Stimulated activated CD8-positive, alpha-beta memory T cell treated with anti-CD3 and anti-CD28 coated beads, Interleukin-15, amount 100 ng/mL, for 4 hours (primary cell): ENCODE measurements at places on chromosomes 6 and 20.

GRCh38 chr6:56795466-56796195, 152.9 kb upstream of the DST start:
- DNase-seq, result no peak

GRCh38 chr6:147604373-147604772, 95.9 kb downstream of the SAMD5 start:
- DNase-seq, result no peak

DNA sequence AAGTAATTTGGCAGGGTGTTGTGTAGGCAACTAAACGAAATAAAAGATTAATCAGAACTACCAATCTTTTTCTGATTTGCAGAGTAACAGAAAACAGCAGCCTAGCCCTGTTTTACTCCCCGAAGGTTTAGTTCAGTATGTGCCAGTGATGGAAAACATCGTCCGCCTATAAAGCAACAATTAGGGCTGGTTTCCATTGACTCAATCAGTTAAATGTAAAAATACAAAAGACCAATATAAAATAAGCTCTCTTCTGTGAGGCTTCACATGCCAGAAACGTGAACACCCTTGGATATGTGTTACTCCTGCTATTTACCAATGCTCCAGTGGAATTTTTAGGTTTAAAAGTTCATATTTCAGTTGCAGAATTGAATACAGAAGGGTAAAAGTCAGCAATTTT, 210.5 kb upstream of the RSPO3 start:
- DNase-seq, result no peak

DNA sequence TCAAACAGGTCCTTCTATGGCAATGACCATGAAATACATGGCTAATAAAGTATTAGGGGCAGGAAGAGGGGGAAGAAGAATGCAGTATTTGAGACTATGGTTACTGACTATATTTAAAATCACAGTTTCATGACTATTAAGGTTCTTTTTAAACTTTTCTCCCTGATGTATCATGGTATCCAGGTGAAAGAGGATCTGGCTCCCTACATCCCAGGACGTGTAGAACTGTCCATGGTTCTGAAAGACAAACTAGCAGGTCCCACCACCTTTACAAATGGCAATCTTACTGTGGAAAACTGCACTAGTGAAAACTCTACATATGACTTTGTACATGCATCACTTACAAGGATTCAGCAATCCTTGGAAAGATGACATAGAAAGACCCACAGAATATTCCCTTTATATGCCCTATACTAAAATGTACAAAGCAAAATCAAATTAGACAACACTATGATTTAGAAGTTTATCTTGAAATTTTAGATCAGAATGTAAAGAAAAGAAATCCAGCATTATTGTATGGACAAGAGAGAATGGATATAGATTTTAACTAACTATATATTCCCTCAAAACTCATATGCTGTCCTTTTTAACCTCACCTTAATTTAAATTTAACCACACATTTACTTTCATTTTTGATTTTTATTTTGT, 33.5 kb downstream of the RPP21 start:
- DNase-seq, result no peak

- no peak for DNase-seq
Measured at GRCh38 chr20:58637466-58638213, 13.4 kb upstream of the STX16 start.

GRCh38 chr6:34131326-34132290, 14.3 kb downstream of the GRM4 start:
- DNase-seq, result no peak

DNA sequence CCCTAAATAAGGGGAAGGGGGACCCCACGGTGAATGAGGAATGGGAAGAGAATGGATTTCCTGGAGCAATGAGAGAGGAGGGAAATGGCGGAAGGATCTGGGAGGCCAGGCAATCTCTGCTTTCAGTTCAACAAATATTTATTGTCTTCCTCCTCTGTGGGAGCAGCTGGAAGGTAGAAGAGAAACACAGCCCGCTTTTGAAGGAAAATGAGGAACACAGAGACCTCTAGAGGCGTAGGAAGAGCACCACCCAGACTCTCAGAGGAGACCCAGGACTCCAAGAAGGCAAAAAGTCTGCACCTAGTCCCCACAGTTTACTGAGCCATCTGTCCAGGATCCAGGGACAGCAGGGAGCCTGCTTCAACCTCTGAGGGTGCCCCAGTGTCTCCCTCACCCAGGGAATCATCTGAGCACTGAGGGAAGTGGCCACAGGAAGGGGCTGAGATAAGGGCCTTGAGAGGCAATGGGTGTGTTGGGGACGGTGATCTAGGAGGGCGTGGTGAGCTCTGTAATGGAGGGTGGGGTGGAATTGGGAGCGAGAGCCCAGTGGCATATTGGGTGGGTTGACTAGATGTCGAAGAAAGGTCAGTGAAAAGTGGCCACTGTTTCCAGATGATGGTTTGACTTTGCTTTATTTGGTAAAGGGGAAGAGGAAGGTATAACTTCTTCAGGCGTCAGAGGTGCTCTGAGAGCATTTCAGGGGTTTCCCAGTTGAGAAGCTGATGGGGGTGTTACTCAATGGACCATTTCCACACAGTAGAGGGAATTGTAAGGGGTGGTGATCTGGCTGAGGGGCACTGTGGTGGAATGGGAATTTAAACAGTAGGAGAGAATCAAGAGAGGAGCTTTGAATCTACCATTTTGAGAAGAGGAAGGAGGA, 610 bp downstream of the PSORS1C1 start:
- no peak for DNase-seq
